Hindlimb muscle (tissue), 1 donor: ENCODE measurements at places on chromosomes 3 and 15. TPM values are rescaled to one million over a fixed set of nuclear protein-coding genes. Genes with fewer than 3 reads are reported as not detected.

GRCh38 chr3:180390313-180390712 is 211.7 kb upstream of the TTC14 start:
- no peak for DNase-seq

GRCh38 chr15:98954411-98954810 is 53.2 kb downstream of the PGPEP1L start:
- DNase-seq = no peak

The DNASE1L3 gene
- 0.61 TPM for polyA plus RNA-seq

DNA sequence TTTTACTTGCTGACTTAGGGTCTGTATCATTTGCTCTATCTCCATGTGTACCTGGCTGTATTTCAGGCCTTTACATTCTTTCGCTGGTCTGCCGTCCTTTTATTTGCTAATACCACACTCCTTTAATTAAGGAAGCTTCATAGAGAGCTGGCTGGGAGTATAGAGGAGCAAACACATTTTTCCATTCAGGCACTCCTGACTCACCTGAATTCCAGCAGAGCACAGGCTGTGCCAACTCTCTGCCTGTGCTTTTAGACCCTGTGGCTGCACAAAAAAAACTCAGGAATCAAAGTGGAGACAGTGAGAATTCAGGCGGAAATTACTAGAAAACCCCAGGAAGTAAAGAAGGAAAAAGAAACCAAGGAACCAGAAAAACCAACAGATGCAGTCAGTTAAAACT is 29.0 kb upstream of the ATP10A start:
- DNase-seq = no peak

The NPTN gene
- polyA plus RNA-seq = 77.3 TPM

The AGTR1 gene
- polyA plus RNA-seq = 31.0 TPM

- DNase-seq = no peak
Observed at GRCh38 chr3:178075344-178075743, 460.9 kb upstream of the KCNMB2 start.

DNA sequence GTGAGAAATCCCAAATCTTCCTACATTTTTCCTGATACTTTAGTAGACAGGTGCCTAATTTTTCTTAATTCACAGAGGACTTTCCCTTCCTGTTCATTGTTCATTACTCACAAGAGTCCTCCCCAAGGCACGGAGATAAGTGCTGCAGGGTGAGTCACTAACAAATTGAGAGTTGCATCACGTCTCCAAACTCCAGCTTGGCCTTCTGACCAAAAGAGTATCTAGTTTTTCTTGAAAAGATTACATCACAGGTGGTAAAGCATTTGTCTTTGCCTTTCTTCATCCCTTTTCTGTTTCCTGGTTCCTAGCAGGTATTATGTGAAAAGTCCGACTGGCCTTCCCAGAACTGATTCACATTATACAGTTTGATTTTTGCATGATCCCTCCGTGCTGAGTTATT is 24.9 kb upstream of the RASGRP1 start:
- DNase-seq = no peak

The ZNF660 gene
- polyA plus RNA-seq = 5.7 TPM

- no peak for DNase-seq
Observed at GRCh38 chr15:81945014-81945615, 100.7 kb downstream of the MEX3B start.

GRCh38 chr3:170772175-170772574 is 97.8 kb downstream of the RPL22L1 start:
- DNase-seq = no peak

- DNase-seq = no peak
Observed at GRCh38 chr15:101255615-101256241, 3.9 kb upstream of the CHSY1 start.

The LAMB2 gene
- 325 TPM for polyA plus RNA-seq

The CFAP92 gene
- polyA plus RNA-seq = 1.4 TPM

The STAB1 gene
- 59.9 TPM for polyA plus RNA-seq

DNA sequence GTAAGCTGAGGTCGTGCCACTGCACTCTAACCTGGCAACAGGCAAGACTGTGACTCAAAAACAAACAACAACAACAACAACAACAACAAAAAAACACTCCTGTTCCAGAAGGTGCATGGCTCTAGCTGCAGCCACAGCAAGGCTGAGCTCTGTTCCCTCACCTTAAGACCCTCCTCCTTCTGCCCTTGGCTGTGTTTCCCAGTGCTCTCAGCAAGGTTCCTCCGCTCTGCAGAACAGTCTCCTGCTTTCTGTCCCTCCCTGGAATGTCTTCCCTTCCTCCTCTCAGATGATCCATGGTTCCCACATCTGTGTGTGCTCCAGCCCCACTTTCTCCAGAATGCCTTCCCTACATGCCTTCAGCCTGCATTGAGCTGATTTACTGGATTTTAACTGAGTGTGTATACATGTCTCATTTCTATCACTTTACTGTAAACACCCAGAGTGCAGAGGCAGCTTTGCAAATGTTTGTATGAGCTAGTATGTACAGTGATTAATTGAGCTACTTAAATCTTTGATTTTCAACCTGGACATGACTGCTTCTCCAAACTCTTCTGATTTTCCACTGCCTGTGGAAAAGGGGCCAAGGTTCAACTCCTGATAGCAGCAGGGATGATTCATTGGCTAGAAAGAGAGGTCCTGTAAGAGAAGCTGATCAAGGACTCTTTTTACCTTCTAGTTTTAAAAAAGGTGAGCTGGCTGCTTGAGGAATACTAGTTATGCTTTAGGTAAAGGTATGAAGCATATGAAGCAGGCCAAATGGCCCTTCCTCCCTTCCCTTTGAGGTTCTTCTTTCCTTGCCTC is 14.7 kb downstream of the ANKUB1 start:
- no peak for DNase-seq

- DNase-seq = no peak
Observed at GRCh38 chr3:47762233-47762632, 19.5 kb downstream of the SMARCC1 start.

- DNase-seq = no peak
Observed at GRCh38 chr3:52289747-52290595, 2.3 kb downstream of the GLYCTK start.

DNA sequence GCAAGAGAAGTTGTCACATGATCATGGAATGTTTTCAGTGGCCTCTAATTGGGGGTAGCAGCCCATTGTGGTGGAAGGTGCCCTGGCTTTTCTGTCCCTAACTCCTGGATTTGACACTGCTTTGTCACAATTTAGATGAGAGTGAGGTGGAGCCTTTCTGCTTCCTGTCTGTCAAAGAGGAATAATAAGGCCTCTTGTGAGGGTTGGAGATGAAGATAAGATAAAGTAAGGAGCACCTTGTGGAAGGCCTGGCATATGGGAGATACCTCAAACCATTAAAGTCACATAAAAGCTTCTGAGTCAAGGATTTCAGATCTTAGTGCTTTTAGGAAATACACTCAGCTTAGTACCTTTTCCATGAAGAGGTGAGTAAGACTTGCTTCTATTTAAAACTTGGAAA is 172.6 kb upstream of the FAM3D start:
- no peak for DNase-seq

The P2RY13 gene
- 1.4 TPM for polyA plus RNA-seq

The PLSCR2 gene
- not detected for polyA plus RNA-seq

GRCh38 chr15:71146580-71146982 is 31.3 kb downstream of the THSD4 start:
- DNase-seq = no peak

DNA sequence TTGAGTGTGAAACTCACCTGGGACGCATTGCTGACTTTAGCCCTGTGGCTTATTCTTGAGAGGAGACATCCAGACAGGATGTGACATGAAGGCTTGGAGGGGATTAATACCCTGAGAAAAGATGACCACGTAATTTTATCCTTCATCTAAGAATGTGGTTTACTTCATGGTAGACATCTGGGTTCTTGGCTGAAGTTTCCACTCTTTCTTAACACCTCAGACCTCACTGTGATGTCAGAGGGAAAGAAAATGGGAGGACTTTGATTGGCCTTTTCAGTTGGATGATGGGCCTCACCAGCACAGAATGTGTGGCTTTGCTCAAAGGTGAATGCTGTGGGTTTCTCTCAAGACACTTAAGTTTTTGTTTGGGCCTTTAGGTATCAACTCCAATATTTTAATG is 16.5 kb downstream of the GORASP1 start:
- DNase-seq = no peak

DNA sequence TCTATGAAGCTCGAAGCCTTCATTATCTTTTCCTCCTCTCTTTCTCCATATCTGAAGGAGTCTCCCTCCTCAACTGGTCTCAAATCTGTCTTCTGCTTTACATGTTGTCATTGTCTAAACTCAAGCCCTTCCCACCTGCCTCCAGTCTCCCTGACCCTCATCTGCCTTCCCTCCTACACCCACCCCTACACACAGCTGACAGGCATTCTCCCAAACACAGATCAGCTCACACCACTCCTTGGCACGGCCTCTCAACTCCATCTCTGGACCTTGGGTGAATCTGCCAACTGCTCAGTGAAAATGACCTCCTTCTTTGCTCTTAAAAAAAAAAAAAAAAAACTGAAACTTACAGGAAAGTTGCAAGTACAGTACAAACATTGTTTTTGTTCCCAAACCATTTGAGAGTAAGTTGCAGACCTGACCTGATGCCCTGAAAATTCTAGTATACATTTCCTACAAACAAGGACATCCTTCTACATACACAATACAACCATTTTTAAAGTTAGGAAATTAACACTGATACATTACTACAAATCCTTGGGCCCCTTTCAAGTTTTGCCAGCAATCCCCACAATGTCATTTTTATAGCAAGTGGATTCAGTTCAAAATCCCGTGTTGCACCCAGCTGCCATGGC is 49.4 kb upstream of the UBE2E1 start:
- DNase-seq = no peak

DNA sequence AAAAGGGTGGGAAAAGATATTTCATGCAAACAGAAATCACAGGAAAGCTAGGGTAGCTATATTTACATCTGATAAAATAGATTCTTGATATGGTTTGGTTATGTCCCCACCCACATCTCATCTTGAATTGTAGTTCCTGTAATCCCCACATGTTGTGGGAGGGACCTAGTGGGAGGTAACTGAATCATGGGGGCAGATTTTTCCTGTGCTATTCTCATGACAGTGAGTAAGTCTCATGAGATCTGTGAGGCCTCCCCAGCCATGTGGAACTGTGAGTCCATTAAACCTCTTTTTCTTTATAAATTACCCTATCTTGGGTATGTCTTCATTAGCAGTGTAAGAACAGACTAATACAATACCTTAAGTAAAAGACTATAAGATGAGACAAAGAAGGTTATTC is 558.1 kb downstream of the RSL24D1 start:
- DNase-seq = no peak

The PRR20G gene
- not detected for polyA plus RNA-seq

DNA sequence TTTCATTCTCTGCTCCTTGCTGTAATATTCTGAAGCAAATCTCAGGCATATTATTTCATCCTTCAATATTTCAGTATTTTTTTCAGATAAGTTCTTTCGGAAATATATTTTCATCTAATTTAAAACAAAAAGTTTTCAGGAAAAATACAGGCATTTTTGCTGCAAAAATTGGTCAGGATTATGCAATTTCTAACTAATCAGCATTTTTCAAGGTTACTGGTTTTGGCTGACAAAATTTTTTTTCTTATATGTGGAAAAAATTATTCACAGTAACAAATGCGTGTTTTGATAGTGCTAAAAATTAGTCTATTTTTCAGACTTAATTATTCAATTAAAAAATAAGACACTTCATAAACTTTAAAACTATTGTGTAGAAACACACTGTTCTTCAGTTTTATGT is 31.4 kb downstream of the FNDC3B start:
- DNase-seq = no peak

DNA sequence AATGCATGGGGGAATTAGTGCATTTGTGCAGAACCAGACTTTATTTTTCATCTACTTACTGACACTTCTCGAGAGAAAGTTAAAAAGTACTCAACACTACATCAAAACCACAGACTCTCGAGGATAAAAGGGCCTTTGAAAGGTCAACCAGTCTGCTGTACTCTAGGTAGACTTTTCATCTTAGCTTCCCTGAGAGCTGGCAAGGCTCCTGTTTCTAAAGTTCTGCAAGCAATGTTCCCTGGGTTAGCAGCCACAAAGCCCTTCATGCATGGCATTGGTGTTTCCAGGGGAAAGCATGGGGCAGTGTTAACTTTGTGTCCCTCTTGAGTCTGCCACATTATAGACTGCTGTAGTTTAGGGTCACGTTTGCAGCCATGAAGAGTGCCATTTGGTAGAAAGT is 106.4 kb upstream of the PFN2 start:
- DNase-seq = no peak

DNA sequence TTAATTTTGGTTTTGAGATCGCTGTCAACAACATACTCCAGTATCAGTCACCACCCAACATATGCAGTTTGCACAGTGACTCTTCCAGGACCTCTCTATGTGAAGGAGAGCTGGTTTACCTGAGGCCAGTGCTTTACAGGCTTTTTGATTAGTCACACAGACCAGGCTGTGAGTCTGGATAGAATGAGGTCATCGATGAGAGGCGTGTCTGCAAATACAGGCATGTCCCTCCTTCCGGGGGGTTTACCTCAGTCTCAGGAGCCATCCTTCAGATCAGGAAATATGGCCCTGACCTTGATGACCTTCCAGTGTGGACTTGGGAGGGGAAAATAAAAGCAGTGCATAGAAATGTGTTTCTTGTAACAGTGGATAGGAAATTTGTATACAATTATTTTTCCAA is 46.9 kb downstream of the KBTBD12 start:
- DNase-seq = no peak

DNA sequence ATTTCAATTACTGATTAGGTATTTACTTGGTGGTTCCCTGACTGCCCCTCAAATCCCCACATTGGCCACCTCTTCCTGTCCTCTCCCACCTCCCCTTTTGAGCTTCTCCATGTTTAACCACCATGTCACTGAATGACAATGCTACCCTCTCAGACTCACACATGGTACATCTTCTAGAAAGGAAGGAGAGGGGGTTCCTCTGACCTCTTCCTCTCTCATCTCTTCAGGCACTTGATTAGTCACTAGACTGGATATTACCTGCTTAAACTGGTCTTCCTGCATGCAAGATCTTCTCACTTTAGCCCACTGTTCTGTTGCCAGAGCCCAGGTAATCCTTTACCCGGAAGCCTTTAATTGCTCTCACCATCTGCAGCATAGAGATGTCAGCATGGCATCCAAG is 64.9 kb downstream of the DIPK2A start:
- no peak for DNase-seq

- DNase-seq = no peak
Observed at GRCh38 chr15:73141216-73141900, 89.1 kb downstream of the NEO1 start.

DNA sequence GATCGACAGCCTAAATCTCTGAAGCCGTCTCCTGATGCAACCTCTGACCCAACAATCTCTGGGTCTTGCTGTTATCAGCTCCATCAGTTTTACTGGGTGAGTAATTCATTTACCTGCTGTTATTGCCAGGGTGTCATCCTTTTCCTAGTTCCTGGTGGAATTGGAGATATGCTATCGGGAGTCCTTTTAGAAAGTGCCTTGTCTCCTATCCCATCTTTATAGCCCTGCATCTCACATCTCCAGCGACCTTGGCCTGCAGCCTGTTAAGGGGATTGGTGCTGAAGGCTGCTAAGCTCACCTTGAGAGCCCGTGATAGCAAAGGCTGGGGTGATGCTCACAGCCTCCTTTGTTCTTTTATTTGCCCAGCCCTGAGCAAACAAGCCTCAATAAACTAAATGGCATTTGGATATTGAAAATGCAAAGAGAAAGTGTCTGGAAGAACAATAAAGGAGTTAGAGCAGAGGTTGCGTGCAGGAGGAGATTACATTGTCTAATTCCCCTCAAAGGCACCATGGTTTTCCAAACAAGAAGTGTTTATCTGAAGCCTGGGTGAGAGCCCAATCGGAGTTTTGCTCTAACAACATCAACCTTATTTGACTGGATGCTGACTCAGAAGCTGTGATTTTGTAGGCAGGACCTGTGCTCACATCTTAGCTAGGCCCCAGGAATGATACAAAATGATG is 101.8 kb downstream of the RPLP1 start:
- no peak for DNase-seq

GRCh38 chr3:149628957-149629670 is 28.7 kb downstream of the WWTR1 start:
- DNase-seq = no peak
